ENCODE measurements at places on chromosomes 7 and 10.

- no peaks in the 10 kb centered on the region for H3K4me1 ChIP-seq
- H3K27me3 ChIP-seq: no peaks in the 10 kb centered on the region
- H3K27ac ChIP-seq: no peak overlapping the region
- DNase-seq: peak; percentile 67
- H3K4me3 ChIP-seq: no peak overlapping the region
- no peaks in the 10 kb centered on the region for H3K36me3 ChIP-seq
These were observed 6.3 kb upstream of the IL2RA start for GRCh38 chr10:6068422-6068821.

DNA sequence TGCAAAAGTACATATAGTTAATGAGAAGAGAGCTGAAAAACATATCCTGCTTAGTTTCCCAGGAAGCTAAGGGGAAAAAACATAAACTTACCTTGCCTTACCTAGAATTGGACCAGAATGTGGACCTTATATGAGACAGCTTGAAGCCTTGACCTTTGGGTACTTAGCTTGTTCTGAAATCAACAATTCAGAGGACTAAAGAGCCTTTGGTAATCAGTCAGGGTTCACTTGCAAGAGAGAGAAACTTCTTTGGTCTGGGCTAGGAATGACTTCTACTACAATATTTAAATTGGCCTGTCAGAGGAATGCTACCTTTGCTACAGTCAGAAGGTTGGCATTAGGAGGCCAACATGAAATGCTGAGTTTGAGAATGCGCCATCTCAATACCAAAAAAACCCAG, 24.9 kb downstream of the SAMD8 start:
- no peaks in the 10 kb centered on the region for H3K4me1 ChIP-seq
- no peaks in the 10 kb centered on the region for H3K27me3 ChIP-seq
- H3K36me3 ChIP-seq: no peaks in the 10 kb centered on the region

DNA sequence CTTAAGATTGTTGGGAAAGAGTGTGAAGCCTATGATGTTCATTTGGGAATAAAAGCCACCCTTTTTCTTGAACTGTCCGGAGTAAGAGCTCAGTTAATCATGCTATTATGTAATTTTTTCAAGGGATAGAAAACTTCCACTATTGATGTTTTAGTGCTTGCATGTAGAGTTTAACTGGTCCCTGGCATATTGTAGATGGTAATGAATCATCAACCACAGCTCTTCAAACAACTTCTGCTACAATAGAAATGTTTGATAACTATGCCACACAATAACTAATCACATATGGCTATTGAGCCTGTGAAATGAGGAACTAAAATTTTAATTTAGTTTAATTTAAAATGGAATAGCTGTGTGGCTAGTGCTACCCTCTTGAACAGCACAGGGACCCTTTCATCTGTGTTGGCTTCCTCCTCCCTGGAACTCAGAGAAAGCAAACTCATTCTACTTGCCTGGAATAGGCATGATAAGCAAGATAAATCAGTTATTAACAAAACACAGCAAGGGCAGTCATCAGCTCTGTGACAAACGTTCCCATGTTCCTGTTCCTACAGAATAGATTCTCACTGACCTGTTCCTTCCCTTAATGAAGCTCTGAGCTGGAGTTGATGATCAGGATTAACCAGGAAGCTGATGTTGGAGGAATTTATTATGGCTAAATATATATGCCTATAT, 4.9 kb upstream of the SRI start:
- H3K4me1 ChIP-seq: no peaks in the 10 kb centered on the region
- H3K36me3 ChIP-seq: no peaks in the 10 kb centered on the region
- no peak overlapping the region for H3K27ac ChIP-seq
- no peaks in the 10 kb centered on the region for H3K27me3 ChIP-seq

- H3K27me3 ChIP-seq: no peaks in the 10 kb centered on the region
- H3K36me3 ChIP-seq: no peaks in the 10 kb centered on the region
- no peaks in the 10 kb centered on the region for H3K4me1 ChIP-seq
- no peak overlapping the region for H3K27ac ChIP-seq
- DNase-seq: peak; percentile 48
These were observed 78.6 kb downstream of the ARL5B start for GRCh38 chr10:18737841-18738240.

All from aorta (tissue), 5 donors.